Activated CD4-positive, alpha-beta T cell treated with anti-CD3 and anti-CD28 coated beads, Interleukin-2, amount 50 U/mL, for 4 hours (primary cell): ENCODE measurements at places on chromosomes 4 and X.
A peak's percentile ranks its signal among the peaks of the same experiment; 100 is the strongest.

- DNase-seq, result no peak
Observed at GRCh38 chr4:154686838-154687237, 57.0 kb upstream of the LRAT start.

- no peak for DNase-seq
Observed at GRCh38 chr4:184347251-184348239, 126.8 kb downstream of the IRF2 start.

- no peak for DNase-seq
Observed at GRCh38 chrX:125236955-125237354, 82.7 kb upstream of the TEX13C start.

- DNase-seq, result no peak
Observed at GRCh38 chrX:45801554-45801953, 600.9 kb upstream of the DIPK2B start.

DNA sequence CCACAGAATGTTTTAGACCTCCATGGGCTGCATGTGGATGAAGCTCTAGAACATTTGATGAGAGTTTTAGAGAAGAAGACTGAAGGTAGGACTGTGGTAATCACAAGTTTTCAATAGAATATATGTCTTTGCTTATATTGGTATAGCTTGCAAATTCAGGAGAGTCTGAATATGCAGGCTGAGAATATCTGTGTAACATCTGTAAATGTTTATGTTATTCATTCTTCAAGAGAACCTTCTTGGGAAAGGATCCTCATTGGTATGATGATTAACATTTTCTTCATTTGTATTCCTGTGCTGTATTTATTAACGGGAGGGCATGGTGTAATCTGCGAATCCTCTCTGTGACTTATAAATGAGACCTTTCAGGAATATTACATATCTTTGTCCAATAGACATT lies 52.1 kb upstream of the RHOH start:
- DNase-seq, result no peak

GRCh38 chrX:41333003-41333743 lies 789 bp upstream of the DDX3X start:
- DNase-seq, result peak; percentile 79

DNA sequence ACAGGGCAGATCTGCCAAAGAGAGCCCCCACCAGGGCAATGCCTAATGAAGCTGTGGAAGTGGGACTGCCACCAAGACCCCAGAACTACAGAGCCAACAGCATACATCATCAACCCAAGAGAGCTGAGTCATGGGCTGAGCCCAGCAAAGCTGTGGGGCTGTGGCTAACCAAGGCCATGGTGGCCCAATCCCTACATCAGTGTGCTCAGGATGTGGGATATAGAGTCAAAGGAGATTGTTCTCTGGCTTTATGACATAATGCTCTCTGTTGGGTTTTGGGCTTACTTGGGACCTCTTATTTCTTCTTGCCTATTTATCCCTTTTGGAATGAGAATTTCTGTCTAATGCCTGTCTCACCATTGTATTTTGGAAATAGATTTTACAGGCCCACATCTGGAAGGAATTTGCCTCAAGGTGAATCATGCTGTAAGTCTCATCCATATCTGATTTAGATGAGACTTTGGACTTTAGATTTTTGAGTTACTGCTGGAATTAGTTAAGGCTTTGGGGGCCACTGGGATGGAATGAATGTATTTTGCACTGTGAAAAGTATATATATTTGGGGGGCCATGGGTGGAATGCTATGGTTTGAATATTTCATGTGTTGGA lies 5.4 kb upstream of the PRDM5 start:
- DNase-seq, result no peak

DNA sequence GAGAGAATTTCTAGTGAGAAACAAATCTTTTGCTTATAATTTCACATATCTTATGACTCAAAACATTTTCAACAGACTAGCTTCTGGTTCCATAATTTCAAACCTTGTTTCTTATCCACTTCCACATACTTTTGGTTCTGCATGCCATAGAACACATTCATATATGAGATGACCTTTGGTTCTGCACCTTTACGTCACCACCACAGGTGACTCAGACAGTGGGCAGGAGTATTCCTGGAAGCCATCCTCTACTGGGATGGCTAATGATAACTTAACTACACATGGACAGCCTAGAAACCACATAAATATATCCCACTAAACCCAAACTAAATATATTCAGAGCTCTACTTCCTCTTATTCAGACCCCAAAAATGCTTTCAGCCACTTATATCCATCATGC lies 133.3 kb downstream of the DCK start:
- DNase-seq, result no peak

DNA sequence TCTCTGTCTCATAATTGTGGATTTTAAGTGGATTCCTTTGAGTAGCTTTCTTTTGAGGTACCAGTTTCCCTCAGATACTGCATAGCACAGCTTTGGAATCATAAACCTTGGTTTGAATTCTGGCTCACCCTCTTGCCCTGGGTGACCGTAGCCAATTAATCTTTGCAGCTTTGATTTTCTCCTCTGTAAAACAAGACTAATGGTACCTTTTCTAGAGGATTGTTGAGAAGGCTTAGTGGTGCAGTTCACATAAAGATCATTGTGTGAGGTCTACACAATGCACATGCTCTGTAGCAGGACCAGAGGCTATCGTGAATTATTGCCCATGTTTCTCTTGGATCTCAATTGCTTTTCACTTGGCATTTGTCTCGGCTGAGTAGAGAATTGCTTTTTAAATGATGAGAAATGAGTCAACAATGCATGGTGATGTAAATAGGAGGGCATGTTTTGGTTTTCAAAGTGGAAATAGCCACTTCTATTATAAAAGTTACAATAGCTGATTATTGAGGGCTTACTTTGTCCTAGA lies 47.9 kb downstream of the TMEM131L start:
- no peak for DNase-seq

GRCh38 chrX:119692191-119693039 lies 553 bp downstream of the SEPTIN6 start:
- DNase-seq, result peak; percentile 50

DNA sequence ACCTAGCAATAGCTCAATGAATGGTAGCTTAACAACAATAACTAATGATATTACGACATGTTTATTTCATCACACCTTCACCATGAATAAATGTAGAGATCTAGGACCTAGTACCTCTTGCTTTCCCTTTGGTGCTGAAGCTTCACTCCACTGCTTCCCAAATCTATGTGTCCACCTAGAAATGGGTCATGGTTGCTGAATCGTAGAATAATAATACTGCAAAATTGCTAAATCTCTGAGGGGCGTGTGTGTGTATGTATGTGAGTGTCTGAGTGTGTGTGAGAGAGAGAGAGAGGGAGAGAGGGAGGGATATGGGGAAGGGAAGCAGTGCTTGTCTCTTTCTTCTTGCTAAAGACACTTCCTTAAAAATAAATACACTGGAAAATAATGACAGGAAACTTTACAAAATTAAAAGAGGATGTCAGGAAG lies 109.3 kb upstream of the BMP2K start:
- DNase-seq, result no peak

DNA sequence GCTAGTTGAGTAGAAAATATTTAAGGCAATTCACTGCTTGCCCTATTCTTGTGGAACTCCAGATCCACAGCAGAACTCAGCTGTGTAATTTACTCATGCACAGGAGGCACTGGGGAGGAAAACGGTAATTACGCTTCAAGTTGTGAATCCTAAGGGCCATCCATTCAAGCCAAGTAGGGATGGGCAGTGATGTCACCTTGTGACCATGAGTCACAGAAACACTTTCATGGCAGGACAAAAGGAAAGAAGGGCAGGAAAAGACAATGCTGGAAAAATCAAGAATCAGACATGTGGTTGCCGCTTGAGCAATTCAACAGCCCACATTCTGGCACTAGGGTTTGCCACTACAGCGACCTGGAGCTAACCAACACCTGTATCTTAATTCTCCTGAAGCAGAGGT lies 1.4 kb downstream of the PAQR3 start:
- DNase-seq, result no peak

GRCh38 chr4:151195801-151196200 lies 81.2 kb upstream of the PRSS48 start:
- no peak for DNase-seq

DNA sequence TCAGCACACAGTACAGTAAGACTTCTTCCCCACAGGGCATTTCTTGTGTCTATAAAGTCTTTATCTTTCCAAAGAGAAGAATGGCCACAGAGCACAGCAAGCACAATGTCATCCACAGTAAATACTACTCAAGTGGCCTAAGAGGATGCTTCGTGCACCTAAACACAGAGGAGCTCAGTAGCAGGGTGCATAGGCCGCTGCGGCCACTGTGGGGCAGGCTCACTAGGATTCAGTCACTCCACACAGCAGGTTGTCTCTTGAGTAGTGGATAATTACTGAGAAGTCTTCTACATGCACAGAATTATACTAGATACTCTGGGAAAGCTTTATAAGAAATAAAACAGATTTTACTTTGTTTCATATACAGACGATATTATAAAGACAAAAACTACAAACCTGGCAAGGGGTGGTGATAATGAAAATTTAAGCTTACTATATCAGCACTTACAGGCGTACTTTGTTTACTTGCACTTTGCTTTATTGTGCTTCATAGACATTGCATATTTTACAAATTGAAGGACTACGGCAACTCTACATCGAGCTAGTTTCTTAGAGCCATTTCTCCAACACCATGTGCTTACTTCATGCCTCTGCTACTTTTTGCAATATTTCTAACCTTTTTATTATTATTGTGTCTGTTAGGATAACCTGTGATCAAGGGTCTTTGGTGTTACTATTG lies 78.5 kb downstream of the PRDM5 start:
- DNase-seq, result no peak

DNA sequence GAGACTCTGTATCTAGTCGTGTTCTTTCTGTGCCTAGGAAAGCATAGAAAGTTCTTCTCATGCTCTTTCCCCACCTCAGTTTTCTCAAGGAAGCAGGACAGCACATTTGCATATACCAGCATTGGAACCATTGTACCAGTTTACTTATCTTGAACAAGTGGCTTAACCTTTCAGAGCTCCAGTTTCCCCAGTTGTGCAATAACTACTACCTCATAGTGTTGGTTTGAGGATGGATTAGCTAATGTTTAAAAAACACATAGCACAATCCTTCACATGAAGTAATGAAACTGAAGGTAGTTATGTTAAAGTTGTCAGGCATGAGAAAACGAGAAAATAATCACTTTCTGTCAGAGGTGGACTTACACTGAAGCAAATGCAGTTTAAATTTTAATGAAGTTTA lies 92.2 kb upstream of the H2AZ1 start:
- DNase-seq, result no peak

- no peak for DNase-seq
Observed at GRCh38 chr4:7045961-7046921, 3.1 kb downstream of the TADA2B start.

DNA sequence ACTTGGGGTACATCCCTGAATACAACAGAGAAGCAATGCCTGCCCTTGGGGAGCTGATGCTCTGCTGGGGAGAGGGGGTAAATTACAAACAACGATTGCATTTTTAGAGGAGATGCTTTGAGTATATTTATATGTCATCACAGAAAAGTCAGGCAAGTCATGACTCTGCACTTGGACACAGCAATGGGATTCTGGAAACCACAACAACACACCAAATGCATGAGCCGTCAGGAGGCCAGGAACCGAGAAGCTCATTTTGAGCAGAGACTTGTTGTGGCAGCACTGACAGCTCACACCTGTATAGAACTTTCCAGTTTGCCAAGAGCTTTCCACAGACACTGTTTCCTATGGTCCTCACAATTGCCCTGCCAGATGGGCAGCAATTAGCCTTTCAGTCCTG lies 113.2 kb upstream of the RBPJ start:
- DNase-seq, result no peak

- DNase-seq, result no peak
Observed at GRCh38 chrX:11532291-11533078, 133.2 kb downstream of the ARHGAP6 start.

DNA sequence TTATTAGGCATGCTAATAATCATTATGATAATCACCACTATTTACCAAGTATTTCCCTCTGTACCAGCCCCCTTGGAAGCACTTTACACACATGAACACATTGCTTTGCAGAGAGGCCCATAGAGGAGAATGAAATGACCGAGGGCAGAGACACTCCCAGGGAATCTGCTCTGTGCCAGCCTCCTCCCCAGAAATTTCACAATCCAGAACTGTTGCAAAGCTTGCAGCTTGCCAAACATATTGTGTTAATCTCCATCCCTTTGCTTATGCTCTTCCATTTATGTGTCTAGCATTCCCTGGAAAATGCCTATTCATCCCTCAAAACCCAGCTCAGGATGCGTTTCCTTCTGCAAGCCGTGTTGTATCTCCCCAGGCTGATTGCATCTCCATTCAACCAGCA lies 37.8 kb downstream of the CYTL1 start:
- DNase-seq, result no peak

DNA sequence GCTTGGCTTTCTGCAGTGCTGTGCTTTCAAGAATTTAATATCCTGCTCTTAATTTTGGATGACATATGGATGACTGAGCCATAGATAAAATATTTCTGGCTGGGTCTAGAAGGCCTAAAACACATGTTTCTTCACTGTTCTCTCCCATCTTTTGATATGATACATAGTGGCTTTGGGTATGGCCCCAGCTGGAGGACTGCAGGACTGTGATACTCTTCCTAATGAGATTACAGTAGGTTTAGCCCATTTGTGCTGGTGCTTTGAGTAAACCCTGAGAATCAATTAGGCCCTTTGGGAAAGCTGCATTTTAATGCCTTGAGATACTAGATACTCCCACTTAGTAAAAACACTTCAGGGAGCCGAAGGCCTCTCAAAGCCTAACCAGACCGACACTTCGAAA lies 38.0 kb downstream of the KIT start:
- DNase-seq, result no peak

- no peak for DNase-seq
Observed at GRCh38 chrX:118182025-118182424, 65.4 kb upstream of the KLHL13 start.

DNA sequence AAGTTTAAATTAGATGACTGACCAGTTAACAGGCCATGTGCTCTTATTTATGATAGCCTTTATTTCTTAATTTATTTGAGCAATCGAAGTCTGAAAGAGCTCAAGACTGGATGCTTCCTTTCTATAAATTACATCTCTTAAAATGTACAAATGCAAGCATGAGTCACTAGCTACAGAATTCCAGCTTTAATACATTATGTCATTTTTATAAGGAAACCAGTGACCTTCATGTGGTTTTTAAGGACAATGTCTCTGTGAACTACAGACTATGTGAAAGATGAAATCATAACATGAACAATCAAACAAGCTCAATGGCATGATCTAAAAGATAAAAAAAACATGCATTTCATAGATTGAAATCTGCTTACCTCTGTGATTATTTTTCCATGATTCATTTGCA lies 15.4 kb downstream of the HTR2C start:
- no peak for DNase-seq

DNA sequence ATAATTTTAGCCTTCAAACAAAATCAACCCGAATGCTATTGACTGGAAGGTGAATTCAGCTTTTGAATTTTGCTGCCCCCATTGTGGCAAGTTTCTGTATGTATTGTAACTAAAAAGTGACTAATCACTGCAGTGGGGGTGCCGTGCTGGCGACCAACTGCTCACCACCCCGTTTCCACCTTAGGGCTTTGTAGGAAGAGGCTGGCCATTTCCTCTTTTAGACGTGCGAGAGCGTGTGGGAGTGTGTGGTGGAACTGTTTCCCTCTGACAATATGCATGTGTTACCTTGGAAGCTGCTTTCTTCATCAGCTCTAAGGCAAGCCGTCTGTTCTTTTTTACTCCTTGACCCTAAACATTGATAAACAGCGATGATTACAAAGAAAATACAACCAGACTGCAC lies 78.8 kb downstream of the SEL1L3 start:
- no peak for DNase-seq
